ENCODE measurements at places on chromosomes 7 and 10. TPM values are rescaled to one million over a fixed set of nuclear protein-coding genes. Genes with fewer than 3 reads are reported as not detected.

The APBB1IP gene
- total RNA-seq: 4.1 TPM

The WNT8B gene
- 0.11 TPM for total RNA-seq

The GOLGA7B gene
- 0.11 TPM for total RNA-seq

The TUBAL3 gene
- total RNA-seq: 0.16 TPM

DNA sequence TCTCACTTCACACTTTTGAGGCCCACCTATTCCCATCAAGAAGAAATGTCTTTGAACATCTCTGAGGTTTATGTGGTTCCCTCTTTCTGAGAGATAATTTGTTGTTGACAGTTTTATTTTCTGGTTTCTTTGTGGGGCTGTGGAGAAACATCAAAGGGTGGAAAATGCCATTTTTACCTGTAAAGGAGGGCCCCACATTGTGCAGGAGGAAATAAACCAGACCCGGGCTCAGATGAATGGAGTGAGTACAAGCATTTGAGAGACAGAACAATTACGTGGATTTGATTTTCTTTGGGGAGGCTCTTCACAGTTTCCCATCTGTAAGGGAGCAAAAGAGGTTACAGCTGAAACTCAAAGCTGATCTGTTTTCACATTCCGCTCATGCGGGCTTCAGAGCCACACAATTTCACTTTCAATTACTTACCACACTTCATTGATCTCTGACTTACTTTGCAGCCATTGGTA is 29.8 kb downstream of the ITPRIP start:
- DNase-seq: no peak

- no peak for DNase-seq
Observed at GRCh38 chr7:52652621-52653020, 382.8 kb upstream of the POM121L12 start.

DNA sequence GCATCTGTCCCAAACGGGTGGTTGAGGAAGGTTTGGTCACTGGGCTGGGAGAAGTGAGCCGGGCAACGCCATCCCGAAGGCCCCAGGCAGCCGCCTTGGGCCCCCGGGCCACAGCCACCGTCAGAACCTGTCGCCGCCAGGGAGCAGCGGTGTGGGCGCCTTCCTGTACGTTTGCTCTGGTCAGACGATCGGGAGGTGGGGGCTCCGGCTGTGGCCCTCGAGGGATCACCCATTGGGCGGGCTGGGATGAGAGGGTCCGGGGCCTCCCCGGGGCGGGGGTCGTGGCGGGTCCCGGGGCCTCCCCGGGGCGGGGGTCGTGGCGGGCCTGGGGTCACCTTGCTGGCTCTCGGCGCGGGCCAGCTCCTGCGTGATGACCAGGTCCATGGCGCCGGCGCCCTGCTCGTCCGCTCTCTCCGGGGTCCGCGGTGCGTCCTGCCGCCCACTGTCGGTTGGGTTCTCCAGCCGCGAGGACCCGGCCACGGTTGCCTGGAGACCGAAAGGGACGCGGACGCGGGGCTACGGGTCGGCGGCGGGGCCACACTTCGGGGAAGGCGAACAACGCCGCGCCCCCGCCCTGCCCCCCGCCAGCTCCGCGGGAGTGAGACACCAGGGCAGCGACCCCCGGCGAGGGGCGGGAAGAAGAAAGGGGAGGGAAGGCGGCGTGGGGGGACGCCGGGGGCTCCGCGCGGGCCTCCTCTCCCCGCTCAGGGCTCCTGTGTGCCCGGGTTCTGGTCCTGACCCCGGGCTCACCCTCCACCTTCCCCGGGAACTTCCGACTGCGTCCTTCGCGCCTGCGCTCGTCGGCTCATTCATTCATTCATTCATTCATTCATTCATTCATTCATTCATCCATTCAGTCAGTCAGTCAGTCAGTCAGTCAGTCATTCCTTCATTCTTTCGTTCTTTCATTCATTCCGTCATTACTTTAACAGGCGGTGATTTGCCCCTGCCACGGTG is at the start of gene CFAP46:
CFAP46 (minus strand) TSS at position 470 of the 957 bp plus-strand sequence; CDS start at position 384, 86 bp downstream.
- no peak for DNase-seq

- no peak for DNase-seq
Observed at GRCh38 chr10:59907537-59907917, 1.2 kb upstream of the CCDC6 start.

DNA sequence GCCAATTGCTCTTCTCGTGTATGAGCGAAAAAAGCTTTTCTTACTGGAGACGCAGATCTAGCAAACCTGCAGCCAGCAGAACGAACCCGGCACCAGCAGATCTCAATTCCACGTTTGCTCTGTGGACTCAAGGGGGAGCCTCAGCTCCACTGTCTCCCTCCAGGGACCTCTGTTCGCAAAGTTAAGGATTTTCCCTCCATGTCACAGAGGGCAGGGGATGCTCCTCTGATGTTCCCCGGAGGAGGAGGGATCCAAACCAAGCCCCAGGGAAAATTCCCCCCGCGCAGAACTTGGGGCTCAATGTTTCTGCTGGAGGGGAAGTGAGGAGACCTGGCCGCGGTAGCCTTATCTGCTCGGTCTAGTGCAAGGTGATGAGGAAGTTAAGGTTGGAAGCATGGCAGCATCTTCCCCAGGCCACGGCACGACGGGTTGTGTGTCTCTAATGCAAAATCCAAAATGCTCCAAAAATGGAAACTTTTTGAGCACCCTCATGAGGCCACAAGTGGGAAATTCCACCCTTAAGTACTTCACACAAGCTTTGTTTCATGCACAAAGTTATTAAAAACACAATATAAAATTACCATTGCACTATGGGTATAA is 9.0 kb downstream of the IQCE start:
- DNase-seq: no peak

DNA sequence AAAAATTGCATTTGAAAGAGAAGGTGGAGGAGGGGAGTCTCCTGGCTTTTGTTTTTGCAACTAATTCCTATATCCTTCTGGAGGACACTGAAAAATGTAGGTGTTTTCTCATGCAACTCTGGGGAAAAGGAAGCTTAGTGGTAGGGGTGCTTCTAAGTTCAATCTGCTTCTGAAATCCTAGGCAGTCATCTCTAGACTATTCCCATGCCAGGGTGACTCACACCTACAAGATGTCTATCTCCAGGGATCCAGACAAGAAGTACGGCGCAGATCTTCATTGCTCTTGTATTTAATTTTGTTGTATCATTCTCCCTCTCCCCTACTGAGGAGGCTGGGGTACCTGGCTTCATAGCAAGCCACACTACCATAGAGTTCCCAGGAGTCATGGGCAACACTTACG is 258.8 kb downstream of the PHF14 start:
- no peak for DNase-seq

GRCh38 chr7:104845557-104845956 is 168.4 kb upstream of the KMT2E start:
- DNase-seq: no peak

DNA sequence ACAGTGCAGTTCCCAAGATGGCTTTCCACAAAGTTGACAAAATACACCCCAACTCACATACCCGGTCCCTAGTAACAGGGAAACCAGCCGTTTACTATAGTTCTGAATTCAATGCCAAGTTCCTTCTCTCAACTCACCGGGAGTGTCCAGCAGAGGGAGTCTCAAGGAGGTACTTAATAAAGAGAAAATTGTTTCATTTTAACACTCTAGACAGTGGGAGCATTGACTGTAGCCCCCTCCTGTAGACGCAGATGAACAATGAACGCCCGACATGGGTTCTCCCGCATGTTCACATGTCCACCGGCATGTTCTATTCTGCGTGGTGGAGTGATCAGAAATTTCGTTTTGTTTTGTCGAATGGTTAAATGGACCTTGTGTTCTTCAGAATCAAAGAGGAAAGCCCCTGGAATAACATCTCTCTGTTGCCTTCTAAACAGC is 1.9 kb downstream of the HIPK2 start:
- DNase-seq: peak; percentile 69

GRCh38 chr7:157703131-157703530 is 366.3 kb downstream of the DNAJB6 start:
- no peak for DNase-seq

GRCh38 chr7:47271749-47272148 is 310.2 kb downstream of the TNS3 start:
- DNase-seq: no peak

DNA sequence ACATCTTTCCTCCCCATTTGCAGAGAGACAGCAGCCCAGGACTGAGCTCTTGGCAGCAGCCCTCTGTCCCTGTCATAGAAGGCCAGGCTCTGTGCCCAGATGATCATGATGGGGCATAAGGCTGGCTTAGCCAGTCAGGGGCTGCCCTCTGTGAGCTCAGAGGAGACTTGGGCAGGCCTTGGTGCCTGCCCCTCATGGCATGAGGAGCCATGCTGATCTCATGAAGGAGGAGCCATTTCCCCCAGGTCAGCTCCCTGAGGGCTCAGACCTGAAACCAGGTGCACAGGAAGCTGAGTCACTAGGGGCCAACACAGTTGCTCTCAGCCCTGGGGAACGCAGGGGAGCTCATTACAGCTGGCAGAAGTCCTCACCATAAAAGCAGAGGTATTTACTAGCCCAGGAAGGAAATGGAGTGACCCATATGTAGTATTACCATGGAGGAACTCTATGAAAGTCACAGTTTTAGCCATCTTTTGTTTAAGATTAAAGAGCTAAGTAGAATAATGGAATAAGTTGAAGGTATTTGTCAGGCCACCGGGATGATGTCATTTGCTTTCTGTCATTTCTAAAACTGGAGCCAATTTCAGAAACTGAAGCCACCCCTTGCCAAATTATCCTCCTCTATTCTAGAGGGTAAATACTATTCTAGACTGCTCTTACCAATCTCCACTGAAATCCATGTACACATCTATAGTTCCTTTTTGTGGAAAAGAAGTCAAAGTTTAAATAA is 362.4 kb upstream of the ZNF32 start:
- DNase-seq: no peak

DNA sequence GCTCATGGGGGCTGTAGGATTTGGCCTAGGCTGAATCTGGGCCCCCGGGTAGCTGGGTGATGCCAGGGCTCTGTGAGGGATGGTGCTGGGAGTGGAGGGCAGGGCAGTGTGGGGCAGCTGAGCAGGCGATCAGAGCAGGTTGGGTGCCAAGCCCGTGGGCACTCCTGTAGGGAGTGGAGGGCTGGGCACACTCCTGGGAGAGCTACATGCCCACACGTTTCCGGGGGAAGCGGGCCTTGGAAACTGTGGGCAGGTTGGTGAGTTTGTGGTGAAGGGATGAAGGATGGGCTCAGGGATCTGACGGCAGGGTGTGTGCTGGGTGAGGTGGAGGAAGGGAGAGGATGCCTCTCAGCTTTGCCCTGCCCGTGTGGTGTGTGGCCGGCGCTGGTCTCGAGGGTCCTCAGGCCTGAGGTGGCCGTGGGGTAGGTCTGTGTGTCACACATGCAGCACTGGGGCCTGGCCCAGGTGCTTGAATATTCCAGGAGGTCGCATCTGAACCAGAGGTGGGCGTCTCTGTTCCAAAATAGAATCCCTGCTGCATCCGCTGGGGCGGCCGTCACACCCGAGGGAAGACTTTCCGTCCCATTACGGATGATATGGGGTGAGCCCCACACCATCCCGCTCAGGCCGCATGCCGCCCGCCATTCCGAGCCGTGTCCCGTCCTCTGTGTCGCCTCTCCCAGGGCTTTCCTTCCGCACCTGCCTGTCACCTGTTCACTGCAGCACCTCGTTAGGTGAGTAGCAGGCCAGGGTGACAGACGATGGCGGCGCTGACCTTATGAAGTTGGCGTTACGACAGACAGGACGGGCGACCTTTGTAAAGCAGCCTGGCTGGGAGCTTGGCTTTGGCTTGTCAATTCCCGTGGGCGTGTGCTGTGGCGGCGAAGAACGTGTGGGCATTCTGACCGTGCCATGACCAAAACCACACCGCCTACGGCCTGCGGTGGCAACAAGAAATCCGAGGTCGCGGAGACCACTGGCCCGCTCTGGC is 143.6 kb downstream of the ACTR3B start:
- DNase-seq: no peak

DNA sequence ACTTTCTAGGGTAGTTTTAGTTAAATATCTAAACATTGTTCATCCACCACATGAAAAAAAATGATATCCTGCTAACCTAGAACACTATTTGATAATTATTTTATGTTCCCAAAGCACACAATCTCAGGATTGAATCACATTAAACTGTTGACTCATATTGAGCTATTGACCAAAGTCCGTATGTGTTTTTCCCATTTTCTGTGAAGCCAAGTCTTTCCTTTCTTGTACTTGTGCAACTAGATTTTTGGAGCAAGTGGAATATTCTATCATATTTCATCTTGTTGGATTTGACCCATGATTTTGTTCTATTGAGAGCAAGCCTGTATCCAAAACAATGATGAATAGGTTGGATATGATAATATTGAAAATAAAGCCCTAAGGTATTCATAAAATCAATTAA is 164.6 kb downstream of the SKAP2 start:
- DNase-seq: no peak

DNA sequence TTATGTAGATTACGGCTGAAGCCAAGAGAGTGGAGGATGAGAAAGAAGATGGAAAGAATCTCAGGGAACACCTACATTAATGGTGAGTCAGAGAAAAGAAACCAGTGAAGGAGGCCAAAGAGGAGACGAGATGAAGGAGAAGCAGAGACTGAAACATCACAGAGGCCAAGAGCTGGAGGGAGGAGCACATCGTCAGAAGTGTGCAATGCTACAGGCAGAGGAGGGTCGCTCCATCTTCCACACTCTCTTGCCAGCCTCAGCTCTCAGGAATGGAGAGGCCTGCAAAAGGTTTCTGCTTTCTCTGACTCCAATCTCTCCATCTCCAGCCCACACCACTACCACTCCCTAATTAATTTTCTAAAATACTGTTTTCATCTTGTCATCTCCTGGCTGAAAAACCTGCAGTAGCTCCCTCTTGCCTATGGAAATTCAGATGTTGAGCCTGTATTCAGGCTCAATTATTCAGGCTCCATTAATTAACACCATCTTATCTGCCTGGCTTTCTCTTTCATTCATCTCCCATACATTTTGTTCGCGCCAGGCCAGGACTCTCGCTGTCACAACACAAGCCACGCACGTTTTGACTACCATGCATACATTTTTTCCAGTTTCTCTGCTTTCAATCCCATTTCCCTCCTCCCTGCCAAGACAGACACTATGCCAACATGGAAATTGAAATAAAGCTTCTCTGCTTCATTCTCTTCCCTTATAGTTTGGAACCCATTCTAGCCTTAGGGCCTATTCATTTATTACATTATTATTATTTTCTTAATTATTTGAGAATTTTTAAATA is 165.8 kb downstream of the INHBA start:
- no peak for DNase-seq

- DNase-seq: no peak
Observed at GRCh38 chr10:70193391-70193844, 23.1 kb upstream of the SAR1A start.

DNA sequence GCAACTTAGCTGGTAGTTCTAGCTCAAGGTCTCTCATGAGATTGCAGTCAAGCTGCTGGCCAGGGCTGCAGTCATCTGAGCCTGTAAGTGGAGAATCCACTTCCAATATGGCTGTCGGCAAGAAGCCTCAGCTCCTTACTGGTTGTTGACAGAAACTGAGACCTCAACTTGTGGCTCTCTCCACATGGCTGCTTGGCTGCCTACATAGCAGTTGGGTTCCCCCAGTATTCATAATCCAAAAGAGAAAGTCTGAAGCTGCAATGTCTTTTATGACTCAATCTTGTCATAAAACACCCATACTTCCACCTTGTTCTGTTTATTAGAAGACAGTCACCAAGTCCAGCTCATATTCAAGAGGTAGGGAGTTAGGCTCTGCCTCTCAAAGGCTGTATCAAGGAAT is 334.9 kb upstream of the KMT2E start:
- DNase-seq: no peak

- no peak for DNase-seq
Observed at GRCh38 chr7:85693326-85693725, 506.5 kb upstream of the SEMA3D start.
